ENCODE measurements at places on chromosomes 1 and 21. TPM values are rescaled to one million over a fixed set of nuclear protein-coding genes. Genes with fewer than 3 reads are reported as not detected.

The COP1 gene
- total RNA-seq = 47.2 TPM

The OR2L13 gene
- total RNA-seq = not detected

The PADI4 gene
- total RNA-seq = 0.17 TPM

The NCF2 gene
- 25.8 TPM for total RNA-seq

The F5 gene
- 17.5 TPM for total RNA-seq

The BATF3 gene
- total RNA-seq = 75.3 TPM

The KCNJ15 gene
- 0.34 TPM for total RNA-seq

The YBX1 gene
- 452 TPM for total RNA-seq

The CTTNBP2NL gene
- 5.5 TPM for total RNA-seq

The CSF3R gene
- 1.1 TPM for total RNA-seq

The COPA gene
- 150 TPM for total RNA-seq

The ZNF695 gene
- total RNA-seq = 0.17 TPM

The URB1 gene
- total RNA-seq = 22.4 TPM

The LENEP gene
- total RNA-seq = 0.93 TPM

The PSRC1 gene
- total RNA-seq = 13.3 TPM

The KPRP gene
- total RNA-seq = not detected

The OR6F1 gene
- not detected for total RNA-seq

The CYP4X1 gene
- not detected for total RNA-seq

The PLA2G2D gene
- not detected for total RNA-seq

The GMEB1 gene
- 29.4 TPM for total RNA-seq

The GREM2 gene
- 1.1 TPM for total RNA-seq

The AMY2B gene
- 7.1 TPM for total RNA-seq

The FCRL1 gene
- total RNA-seq = not detected

The APOBEC4 gene
- not detected for total RNA-seq

The RIMS3 gene
- total RNA-seq = 3.7 TPM

The KRTAP11-1 gene
- not detected for total RNA-seq

The OVAAL gene
- not detected for total RNA-seq

The LAMTOR5 gene
- total RNA-seq = 142 TPM

The ADCY10 gene
- total RNA-seq = 0.07 TPM
